AG04450 (cell line): ENCODE measurements at places on chromosomes 5 and 9.

DNA sequence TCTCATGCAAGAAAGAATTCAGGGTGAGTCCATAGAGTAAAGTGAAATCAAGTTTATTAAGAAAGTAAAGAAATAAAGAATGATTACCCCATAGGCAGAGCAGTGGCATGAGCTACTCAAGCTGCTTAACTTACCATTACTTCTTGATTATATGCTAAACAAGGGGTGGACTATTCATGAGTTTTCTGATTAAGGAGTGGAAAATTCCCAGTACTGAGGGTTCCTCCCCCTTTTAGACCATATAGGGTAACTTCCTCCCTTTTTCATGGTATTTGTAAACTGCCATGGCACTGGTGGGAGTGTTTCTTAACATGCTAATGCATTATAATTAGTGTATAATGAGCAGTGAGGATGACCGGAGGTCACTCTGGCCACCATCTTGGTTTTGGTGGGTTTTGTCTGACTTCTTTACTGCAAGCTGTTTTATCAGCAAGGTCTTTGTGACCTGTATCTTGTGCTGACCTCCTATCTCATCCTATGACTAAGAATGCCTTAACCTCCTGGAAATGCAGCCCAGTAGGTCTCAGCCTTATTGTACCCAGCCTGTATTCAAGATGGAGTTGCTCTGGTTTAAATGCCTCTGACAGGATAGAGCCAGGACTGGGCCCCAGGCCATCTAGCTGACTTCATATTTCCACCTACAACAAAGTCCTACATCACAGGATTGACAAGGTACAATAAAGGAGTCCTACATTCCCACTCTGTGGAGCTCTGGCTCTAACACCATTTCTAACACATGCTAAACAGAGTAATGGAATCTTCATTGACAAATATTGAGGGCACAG lies 186.7 kb downstream of the NXNL2 start:
- DNase-seq: no peak

DNA sequence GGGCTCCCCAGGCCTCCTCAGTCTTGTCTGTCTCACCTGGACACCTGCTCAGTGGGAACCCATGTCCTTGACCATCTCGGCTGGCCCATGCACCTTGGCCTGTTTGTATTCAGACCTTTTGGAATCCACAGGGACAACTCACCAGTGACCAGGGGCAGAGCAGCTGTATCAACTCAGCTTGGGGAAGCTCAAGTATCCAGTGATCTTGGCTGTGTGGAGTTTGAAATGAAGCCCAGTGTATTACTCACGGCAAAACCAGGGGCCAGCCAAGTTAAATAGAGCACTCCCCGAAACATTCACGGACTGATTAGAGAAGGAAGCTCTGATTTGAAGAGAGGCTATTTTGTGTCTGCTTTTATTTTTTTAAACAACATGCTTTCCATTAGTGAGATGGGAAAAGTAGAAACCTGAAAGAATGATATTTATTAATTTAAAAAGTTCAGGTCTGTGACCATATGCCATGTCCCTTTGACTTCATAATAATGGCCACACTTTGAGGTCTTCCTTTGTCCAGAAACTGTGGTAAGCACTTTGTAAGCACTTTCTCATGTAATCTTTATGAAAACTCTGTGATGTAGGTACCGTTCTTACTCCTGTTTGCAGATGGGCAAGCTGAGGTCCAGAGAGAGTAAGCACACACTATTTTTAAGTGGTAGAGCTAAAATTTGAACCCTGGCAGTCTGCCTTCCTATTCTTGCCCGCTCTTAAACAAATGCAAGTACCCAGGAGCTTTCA lies 656.5 kb downstream of the BNC2 start:
- peak; percentile 95 for DNase-seq

DNA sequence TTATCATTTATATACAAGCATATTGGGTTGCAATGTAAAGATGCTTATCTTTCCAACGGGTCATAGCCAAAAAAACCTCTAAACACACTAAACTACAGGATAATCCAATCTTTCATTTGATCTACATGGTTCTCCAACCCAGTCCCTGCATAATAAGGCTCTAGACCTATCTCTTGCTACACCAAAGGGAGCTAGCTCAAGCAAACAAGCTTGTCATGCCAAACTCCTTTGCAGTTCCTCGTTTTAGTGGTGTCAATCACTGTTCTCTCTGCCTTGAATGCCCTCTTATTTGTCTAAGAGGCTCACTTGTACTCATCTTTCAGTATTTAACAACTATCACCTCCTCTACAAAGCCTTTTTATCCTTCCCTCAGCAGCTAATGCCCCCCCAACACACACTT lies 5.6 kb downstream of the HOMER1 start:
- DNase-seq: no peak

DNA sequence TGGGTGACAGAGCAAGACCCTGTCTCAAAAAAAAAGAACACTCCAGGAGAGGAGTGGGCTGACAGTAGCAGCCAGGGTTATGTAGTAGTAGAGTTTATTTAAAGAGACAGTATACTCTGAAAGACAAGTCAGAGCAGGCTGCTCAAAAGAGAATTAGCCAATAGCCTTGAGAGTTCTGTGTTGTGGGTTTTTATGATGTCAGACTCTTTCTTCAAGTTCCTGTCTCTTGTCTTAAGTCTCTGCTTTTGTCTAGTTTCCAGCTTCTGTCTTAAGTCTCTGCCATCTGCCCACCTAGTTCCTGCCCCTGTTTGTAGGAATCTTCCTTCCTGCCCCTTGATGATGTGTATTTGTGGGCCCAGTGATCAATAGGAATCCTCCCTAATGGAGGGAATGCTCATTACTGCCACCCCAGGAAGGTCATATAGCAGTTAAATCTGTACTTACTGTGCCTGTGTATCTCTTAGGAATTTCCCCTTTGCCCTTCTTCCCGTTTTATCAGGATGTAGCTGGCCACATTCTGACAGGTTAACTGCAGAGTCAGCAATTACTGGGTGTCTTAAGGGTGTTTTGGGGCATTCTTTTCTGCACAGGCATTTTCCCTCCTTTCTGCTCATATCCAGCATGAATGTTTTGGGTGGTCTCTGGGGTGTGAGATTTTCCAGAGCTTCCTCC lies 580.5 kb upstream of the SGCD start:
- DNase-seq: no peak

GRCh38 chr9:14640294-14640693 lies 52.9 kb downstream of the ZDHHC21 start:
- no peak for DNase-seq

GRCh38 chr5:61598126-61598525 lies 266.1 kb downstream of the ZSWIM6 start:
- no peak for DNase-seq

DNA sequence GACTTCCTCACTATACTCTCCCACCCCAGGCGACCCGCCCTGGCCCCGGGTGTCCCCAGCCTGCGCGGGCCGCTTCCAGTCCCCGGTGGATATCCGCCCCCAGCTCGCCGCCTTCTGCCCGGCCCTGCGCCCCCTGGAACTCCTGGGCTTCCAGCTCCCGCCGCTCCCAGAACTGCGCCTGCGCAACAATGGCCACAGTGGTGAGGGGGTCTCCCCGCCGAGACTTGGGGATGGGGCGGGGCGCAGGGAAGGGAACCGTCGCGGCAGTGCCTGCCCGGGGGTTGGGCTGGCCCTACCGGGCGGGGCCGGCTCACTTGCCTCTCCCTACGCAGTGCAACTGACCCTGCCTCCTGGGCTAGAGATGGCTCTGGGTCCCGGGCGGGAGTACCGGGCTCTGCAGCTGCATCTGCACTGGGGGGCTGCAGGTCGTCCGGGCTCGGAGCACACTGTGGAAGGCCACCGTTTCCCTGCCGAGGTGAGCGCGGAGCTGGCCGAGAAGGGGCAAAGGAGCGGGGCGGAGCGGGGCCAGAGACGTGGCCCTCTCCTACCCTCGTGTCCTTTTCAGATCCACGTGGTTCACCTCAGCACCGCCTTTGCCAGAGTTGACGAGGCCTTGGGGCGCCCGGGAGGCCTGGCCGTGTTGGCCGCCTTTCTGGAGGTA lies 2.1 kb downstream of the CA9 start:
- no peak for DNase-seq

DNA sequence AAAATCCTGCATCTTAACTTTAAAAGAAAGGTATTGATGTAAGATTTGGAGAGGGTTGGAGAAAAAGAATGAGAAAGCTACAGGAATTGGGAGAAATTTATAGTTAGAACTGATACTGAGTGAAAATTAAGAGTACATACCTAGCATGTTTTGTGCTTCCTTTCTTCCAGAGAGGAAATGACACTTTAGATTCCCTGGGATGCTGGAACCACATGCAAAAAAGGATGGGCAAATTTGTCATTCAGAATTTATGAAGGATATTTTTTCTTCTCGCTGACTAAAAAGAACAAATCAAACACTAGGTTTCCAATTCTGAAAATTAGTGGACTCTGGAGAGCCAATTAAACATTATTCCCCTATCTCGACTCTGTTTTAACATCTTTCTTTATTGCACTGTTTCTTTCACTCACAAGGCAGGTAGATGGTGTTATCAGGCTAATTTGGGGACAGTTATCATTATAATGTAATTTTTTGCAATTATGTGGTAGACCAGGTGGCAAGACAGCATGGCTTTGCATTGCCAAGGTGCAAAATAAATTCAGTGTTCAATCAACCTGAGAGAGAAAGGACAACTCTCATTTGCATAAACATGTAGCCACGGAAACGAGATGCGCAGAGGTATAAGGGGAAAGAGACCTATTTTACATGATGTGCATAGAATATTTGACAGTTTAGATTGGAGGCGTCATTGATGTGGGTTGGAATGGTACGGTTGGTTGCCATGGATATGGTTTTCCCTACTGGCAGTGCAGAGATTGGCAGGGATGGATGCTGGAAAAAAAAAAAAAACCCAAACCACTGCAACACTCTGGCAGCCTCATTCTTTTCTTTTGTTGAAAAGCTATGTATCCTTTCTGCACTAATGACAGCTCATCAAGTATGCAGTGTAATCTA lies 320.4 kb upstream of the CCNH start:
- DNase-seq: no peak

DNA sequence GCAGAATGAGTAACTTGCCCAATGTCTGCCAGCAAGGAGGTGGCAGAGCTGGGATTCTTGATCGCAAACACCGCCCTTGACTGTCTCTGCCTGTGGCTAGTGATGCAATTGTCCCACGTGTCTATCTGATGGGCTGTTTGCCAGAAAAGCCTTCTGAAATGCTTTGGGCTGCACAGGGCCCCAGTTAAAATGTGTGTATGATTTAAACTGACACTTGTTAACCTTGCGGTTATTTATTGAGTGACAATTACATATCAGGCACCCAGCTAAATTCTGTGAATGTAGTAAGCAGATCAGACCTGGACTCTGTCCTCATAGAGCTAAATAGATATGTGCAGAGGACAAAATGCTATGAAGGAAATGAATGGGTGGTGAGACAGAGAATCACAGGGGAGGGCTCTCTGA lies 11.6 kb upstream of the IL12B start:
- no peak for DNase-seq

DNA sequence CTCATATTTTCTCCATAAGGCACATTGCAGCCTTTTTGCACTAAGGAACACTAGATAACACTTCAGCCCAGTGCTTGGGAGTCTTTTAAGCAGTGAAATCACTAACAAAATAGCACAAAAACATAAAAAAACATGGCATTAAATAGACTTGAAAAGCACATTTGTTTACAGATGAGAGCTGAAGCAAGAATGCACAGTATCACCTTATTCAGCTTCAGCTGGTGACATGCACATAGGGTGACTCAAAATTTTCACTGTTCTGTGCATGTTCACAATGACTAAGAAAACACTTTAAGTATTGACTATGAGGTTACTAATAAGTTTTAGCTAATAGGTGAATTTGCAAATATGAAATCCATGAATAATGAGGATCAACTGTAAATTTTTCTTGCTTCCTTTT lies 293.9 kb upstream of the TARS1 start:
- DNase-seq: no peak

DNA sequence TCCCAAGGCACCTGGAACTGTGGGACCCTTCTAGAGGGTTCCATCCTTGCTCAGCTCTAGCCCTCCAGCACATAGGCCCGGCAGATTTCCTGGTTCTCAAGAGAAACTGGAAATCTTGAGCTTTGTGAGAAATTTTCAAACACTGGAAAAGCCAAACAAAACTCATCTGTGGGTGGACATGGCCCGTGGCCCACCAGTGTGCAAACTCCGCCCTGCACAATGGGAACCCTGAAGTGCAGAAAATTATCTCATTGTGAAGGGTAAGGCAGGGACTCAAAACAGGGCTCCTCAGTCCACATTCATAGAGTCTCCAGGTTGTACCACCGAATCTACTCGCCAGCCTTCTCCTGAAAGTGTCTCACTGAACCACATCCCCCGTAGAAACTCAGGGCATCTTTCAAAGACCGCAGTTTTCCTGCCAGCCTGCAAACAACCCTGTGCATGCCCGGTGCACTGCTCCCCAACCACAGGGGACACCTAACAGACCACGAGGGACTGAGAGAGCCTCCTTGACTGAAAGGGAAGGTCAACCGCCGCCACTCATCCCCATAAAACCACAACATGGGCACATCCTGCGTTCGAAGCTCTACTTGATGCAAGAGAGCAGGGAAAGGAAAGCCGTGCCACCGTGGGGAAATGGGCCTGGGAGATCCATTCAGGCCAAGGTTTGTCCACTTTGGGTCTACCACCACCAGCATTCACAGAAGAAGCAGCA lies 18.1 kb downstream of the ADAMTS2 start:
- DNase-seq: no peak

- no peak for DNase-seq
These were observed 321.6 kb upstream of the CD180 start for GRCh38 chr5:67518227-67518626.

DNA sequence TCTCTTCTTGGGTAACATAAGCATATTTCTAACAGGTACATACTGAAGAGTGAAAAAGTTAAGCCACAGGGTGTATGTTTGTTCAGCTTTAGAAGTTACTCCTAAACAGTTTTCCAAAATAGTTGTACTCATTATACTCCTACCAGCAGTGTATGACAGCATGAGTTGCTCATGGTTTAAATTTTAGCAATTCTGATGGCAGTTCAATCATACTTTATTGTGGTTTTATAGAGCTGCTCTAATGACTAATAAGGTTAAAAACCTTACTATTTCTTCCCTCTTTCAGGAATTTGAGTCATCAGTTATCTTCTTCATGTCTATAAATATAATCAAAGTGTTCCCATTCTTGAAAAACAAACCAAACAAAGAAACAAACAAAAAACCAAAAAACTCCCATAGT lies 81.5 kb downstream of the CAAP1 start:
- no peak for DNase-seq
